MG63 (cell line): ENCODE measurements at places on chromosomes 13 and 19.

- peak; percentile 68 for DNase-seq
These were observed 2.3 kb downstream of the RPL13A start for GRCh38 chr19:49489601-49490167.

GRCh38 chr13:29926098-29926476 is 75.7 kb upstream of the UBL3 start:
- no peak for DNase-seq

DNA sequence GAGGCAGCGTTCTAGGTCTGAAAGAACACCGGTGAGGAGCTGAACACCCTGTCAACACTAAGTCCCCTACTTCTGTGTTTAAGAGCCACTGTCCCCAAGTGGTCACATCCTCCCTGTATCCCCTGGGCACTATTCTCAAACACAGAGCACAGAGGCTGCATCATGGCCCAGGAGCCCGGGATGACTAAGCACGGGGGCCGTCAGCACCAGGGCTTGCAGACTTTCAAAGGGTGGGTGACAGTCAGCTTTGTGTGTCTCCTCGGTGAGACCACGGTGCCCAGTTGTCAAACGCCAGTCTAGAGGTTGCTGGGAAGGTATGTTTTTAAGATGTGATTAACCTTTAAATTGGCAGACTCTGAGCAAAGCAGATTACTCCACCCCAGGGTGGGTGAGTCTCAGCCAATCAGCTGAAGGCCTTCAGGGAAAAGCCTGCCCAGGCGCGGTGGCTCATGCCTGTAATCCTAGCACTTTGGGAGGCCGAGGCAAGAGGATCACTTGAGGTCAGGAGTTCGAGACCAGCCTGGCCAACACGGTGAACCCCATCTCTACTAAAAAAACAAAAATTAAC is 8.0 kb downstream of the MAP2K2 start:
- no peak for DNase-seq

DNA sequence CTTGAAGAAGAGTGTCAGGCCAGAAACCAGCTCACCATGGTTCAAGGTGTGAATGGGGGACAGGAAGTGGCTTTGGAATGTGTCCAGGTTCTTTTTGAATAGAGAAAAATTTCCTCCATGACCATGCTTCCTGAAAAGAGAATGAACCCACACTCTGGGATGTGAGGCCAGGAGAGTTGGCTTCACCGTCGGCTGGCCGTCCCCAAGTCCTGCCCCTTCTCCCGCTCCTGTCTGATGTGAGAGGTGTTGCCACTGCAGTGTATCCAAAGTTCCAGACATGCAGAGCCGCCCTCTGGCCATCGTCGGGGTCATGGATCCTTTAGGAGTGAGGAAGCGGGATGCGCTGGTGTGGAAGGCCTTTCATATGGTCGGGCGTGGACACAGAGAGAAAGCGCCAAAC is 101.2 kb downstream of the COL4A2 start:
- DNase-seq = no peak

DNA sequence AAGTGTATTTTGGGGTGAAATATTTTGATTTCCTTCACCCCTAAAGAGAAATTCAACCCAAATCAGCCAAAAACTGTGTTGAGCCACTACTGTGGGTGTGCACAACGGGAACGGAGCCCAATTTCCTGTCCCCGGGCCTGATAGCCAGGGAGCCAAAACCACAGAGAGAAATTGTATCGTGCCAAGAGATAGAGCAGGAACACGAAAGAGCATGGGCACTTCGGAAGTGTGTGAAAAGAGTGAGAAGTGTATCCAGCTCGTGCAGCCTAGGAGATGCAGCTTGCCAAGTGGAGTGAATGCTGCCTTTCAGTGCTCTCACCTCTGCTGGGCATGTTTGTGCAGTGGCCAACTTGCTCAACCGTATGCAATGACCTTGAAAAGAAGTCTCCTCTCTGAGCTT is 19.4 kb upstream of the PLEKHF1 start:
- peak; percentile 64 for DNase-seq

DNA sequence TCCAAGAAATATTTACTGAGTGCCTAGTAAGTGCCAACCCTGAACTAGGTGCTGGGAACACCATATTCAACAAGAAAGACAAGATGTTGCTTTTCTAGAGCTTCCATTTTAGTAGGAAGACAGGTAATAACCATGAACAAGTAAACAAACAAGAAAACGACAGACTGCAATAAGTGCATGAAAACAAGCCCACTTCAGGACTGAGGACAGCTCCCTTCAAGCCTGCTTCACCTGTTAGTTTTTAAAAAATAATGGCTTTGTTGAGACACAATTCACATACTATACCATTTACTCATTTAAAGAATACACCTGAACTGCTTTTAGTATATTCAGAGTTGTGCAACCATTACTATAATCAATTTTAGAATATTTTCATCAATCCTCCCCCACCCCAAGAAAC is 30.4 kb downstream of the CYP4F22 start:
- no peak for DNase-seq

- DNase-seq = no peak
These were observed 69.2 kb downstream of the ATP11A start for GRCh38 chr13:112759053-112759452.

GRCh38 chr19:10433131-10433536 is 12.8 kb downstream of the PDE4A start:
- no peak for DNase-seq

DNA sequence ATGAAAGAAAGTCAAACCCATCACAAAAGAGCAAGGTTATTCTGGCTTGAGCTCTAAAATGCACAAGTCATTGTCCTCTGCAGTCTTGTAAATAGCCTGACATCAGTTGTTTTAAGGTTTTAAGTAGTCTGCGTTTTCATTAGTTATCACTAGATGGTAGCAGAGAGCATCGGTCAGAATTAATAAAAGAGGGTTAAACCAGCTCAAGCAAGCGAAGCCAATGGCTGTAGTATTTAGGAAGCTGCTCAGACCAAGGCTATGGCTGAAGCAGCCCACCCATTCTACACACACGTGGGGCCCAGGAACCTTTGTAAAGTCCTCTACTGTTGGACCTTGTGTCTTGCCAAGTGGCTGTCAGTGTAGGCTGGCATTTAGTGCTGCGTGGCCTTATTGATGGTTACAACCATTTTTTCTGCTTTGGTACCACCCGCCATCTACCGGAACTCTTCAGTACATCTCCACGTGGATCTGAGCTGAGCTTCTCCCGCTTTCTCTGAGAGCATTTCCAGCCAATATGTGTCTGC is 13.3 kb upstream of the ZNF57 start:
- no peak for DNase-seq

DNA sequence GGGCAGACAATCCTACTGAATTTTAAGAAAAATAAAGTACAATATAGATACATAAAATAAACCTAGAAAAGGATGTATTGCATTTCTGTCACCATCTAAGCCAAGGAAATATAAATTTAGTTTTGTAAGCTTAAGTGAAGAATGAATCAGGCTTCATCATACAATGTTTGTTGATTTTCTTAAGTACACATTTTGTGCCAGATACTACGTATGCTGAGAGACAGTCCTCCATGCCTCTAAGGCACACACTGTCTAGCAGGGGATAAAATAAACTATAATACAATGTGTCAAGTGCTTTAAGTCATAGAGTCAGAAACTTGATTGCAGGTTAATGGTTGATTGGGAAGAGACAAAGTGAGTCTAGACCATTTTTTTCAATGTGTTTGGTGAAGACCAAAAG is 465.7 kb downstream of the TBC1D4 start:
- DNase-seq = no peak

GRCh38 chr19:3061182-3062161 is 823 bp downstream of the TLE5 start:
- DNase-seq = peak; percentile 47

DNA sequence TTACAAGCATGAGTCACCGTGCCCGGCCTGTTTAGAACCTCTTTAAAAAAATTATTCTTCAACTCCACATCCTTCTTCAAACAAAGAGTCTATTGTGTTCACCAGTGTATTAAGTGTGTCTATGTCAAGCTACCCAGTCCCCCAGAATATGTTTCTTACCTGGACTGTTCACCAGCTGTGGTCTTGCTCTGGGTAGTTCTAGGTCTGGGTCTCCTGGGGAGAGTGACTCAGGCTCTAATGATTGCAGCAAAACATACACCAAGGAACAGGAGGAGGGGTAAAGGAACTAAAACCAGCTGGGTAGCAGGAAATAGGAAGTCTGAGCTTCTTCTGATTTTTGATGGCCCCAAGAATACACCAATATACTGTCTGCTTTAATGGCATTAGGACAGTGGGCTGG is at the start of gene FPR1:
FPR1 (minus strand) TSS at position 224 of the 400 bp plus-strand sequence. CDS start 4,884 bp downstream, outside the sequence.
- DNase-seq = no peak

DNA sequence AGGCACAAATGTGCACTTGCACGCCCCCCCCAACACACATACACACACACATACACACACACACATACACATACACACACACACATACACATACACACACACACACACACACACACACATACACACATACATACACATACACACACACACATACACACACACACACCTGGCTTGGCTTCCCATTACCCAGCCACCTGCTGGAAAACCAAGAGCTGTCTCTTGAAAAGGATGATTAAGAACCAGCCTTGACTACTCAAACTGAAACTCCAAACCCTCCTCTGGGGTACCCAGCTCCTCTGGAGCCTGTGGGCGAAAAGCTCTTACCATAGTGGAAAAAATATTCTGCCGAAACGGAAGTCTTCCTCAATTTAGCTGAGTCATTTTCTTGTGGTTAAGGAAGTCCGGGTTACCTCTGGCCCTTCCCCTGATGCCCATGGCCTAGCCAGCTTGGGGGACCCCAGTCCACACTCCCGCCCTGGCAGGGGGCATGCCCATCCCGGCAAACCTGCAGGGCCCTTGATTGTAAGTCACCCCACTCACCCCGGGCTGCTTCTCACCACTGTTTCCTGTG is 21.9 kb downstream of the CEBPA start:
- DNase-seq = no peak

- no peak for DNase-seq
These were observed 69.3 kb upstream of the HMGB1 start for GRCh38 chr13:30535046-30535445.

DNA sequence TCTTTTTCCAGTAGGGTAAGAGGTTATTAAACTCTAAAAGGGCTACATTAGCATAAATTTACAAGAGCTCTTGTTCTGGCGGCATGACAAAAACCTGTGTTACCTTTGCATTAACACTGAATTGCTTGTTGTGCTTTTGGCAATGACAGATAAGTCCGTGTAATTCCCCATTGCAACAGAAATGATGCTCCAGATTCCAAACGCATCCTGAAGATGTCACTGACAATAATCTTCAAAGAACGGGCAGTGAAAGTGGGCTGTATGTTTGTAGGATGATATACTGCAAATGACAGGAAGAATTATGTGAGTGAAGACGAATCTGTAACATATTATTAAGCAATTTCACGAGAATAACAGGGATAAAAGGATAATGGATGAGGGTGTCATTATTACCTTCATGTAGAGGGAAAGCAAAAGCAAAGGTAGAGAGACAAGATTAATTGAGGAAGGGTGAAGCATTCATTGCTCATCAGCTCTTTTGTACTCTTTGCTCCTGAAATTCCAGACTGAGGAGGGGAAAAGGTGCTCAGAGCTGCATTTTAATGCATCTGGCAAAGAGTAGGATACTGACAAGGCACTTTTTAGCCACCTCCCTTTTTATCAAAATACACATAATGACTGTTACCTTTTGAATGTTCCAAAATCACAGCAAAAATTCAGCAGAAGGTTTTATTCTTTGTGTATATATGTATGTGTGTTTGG is 38.5 kb upstream of the MAB21L1 start:
- no peak for DNase-seq

DNA sequence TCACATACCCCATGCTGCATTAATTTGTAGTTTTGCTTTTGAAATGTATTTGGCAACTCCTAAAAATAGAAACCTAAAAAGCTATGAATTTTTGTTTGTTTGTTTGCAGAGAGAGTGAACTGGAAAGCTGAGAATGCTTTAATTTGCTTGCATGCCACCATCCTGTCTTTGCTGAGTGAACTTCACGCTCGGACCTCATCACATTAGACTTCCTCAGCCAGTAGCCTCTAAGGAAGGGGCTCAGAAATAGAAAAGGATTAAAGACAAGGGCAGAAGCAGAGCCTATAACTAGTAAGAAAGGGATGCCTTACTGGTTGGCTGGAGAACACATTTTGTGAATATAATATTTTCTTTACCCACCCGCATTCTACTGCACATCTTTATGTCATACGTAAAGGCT is 275.1 kb downstream of the DCLK1 start:
- no peak for DNase-seq

DNA sequence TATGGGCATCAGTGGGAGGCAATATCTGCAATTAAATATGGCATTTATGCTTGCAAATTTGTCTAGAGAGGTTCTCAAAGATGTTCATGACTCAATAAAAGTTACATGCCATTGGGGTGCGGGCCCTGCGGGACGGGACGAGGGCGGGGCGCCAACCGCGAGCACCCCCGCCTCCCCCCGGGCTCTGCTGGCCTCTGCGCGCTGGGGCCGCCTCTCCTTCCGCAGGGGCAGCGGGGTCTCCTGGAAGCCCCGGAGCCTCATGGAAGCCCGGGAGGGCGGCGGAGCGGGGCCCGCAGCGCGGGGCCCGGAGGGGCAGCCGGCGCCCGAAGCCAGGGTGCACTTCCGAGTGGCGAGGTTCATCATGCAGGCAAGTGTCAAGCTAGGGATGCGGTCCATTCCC is 179.2 kb downstream of the TPTE2 start:
- no peak for DNase-seq

DNA sequence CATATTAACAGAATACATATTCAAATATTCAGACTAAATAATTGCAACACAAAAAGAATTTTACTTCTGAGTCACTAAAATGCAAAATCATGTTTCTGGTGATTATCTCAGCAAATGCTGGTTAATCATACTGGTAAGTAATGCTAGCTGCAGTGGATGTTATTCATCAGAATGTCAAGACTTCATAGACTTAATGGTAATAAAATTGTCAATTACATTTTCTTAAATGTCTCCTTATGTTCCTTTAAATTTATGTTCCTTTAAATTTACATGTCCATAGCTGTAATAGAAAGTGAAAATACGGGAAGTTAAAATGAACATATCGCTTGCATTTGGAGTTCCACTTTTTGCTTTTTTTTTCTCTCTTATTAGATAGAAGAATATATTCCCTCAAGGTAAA is 853.0 kb downstream of the SLITRK6 start:
- DNase-seq = no peak

DNA sequence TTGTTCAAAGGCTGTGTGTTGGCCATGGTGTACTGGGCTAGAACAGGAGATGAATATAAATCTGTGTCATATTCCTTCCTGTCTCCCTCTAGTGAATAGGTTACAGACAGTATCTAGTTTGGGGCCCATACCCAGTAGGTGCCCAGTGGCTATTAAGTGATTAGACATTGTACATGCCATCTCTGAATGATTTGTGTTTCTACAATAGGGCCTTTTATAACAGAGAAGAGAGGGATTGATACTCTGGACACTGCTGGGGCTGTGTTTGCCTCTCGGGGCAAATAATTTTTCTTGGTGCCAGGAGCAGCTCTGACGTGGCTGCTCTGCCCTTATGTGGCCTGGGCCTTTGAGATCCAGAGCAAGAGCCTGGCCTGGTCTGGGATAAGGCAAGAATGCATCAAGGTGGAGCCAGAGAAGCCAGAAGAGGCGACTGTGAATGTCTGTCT is 403.1 kb downstream of the SPRY2 start:
- no peak for DNase-seq
